Heart right ventricle (tissue), 16 donors: ENCODE measurements at places on chromosomes 5 and 9. TPM values are rescaled to one million over a fixed set of nuclear protein-coding genes. Genes with fewer than 3 reads are reported as not detected.

DNA sequence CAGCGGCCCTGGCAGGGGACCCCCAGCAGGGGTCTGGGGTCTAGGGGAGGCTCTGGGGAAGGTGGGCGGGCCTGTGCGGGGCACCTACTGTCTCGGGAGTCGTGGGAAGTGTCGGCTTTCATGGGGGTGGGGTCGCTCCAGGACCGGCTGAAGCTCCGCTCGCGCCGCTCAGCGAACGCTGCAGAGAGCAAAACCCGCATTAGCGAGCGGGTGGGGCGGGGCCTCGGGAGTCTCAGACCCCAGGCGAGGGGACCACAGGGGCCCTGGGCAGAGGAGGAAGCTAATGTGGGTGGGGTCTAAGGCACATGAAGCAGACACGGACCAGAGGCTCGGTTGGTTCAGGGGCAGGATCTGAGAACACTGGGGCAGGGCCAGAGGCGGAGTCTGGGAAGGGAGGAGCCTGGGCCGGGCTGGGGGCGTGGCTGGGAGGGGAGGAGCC, 5.5 kb downstream of the NSMF start:
- H3K27ac ChIP-seq, result no peak overlapping the region
- H3K27me3 ChIP-seq, result no peaks in the 10 kb centered on the region
- peak; percentile 77 for DNase-seq
- no peaks in the 10 kb centered on the region for H3K36me3 ChIP-seq
- H3K4me3 ChIP-seq, result no peak overlapping the region

DNA sequence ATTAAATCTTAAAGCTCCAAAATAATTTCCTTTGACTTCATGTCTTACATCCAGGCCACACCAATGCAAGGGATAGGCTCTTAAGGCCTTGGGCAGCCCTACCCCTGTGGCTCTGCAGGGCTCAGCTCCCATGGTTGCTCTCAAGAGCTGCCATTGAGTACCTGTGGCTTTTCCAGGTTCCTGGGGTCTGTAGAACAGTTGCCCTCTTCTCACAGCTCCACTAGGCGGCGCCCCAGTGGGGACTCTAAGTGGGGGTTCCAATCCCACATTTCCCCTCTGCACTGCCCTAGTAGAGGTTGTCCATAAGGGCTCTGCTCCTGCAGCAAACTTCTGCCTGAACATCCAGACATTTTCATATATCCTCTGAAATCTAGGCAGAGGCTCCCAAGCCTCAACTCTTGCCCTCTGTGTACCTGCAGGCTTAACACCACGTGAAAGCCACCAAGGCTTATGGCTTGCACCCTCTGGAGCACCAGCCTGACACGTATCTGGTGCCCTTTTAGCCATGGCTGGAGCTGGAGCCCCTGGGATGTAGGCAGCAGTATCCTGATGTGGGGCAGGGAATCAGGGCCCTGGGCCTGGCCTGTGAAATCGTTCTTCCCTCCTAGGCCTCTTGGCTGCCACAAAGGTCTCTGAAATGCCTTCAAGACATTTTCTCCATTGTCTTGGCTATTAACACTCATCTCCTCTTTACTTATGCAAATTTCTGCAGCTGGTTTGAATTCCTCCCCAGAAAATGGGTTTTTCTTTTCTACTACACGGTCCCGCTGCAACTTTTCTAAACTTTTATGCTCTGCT, 185.1 kb downstream of the SMARCA2 start:
- no peaks in the 10 kb centered on the region for H3K4me1 ChIP-seq
- no peak overlapping the region for H3K27ac ChIP-seq
- no peak for DNase-seq
- no peak overlapping the region for H3K4me3 ChIP-seq

- no peak overlapping the region for H3K4me3 ChIP-seq
- DNase-seq, result no peak
- peaks cover 40% of the 10 kb centered on the region for H3K27me3 ChIP-seq
- H3K27ac ChIP-seq, result no peak overlapping the region
- no peaks in the 10 kb centered on the region for H3K4me1 ChIP-seq
Observed at GRCh38 chr5:36060420-36060887, 6.2 kb downstream of the UGT3A2 start.

DNA sequence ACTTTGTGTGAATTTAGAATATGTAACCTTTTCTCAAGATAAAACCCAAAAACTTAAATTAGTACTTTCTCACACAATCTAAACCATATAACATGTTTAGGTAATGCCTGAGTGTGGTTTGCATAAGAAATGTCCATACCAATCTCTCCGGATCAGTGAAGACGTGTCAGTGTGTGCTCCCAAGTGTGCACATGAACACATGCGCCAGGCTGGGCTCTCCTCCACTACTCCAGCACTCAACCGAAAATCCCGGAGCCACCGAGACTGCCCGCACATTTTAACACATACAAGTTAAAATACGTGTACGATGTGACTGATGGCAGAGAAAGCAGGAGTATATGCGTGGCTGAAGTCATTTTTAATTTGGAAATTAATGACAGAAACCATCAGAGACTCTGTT, 658.4 kb downstream of the EFNA5 start:
- H3K4me3 ChIP-seq, result no peak overlapping the region
- no peak overlapping the region for H3K27ac ChIP-seq

DNA sequence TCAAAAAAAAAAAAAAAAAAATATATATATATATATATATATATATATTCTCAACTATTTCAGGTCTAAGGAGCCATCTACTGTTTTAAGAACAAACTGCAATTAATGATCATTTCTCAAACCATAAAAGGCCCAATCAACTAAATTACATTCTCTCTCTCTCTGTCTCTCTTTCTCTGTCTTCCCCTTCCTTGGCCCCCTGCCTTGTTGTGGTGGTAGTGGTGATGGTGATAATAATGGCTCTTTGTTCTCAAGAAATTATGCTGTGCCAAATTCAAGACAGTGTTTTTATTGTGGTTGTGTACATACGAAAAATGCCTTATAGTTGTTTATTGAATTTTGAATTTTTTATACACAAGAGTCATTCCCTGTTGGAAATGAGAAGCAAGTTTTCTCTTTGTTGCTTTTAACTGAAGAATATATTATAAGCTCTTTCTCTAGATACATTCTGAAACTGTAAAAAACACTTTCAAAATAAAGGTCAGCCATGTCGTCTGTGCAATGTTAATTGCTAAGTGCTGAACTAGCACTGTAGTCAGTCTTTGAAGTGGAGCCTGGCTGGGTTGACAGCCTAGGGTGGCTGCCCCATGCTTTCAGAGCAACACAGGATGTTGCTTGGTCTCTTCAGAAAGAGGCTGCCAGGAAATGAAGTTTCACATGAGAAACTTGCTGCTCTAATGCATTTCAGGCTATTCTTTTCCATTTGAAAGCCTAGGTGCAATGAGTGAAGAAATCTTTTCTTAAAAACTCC, 96.0 kb downstream of the HINT1 start:
- no peak for DNase-seq
- no peak overlapping the region for H3K27ac ChIP-seq
- no peaks in the 10 kb centered on the region for H3K4me1 ChIP-seq
- no peaks in the 10 kb centered on the region for H3K36me3 ChIP-seq
- H3K27me3 ChIP-seq, result no peaks in the 10 kb centered on the region

- no peaks in the 10 kb centered on the region for H3K4me1 ChIP-seq
- no peak overlapping the region for H3K27ac ChIP-seq
- H3K36me3 ChIP-seq, result no peaks in the 10 kb centered on the region
- H3K4me3 ChIP-seq, result no peak overlapping the region
- no peaks in the 10 kb centered on the region for H3K27me3 ChIP-seq
- no peak for DNase-seq
Observed at GRCh38 chr5:140391732-140392131, 9.9 kb upstream of the ANKHD1 start.

DNA sequence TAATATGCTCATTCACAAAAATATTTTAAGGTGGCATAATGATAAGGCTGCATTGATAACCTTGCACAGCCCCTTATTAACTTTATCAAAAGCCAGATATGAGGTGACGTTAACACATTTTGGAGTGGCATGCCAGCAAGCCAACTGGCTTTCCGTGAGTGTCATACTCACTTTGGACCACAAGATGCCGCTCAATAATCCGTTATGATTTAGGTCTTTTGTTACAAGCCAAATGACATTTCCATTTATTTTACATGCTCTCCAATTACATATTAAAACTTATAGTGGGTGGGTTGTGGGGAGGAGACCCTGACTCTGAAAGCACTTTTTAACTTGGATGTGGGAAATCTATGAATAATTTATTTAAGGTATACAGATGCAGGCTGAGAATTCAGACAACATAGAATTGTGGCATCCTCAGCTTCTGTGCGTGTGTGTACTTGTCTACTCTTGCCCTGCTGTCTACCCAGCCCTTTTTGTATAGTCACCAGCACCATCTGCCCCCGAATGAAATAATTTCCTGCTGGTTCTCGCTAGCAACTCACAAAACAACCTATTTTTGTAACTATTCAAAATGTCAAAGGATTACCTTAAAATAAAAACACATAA, 305.1 kb downstream of the PSAT1 start:
- no peak overlapping the region for H3K27ac ChIP-seq
- no peak overlapping the region for H3K4me3 ChIP-seq
- no peaks in the 10 kb centered on the region for H3K36me3 ChIP-seq
- no peak for DNase-seq

DNA sequence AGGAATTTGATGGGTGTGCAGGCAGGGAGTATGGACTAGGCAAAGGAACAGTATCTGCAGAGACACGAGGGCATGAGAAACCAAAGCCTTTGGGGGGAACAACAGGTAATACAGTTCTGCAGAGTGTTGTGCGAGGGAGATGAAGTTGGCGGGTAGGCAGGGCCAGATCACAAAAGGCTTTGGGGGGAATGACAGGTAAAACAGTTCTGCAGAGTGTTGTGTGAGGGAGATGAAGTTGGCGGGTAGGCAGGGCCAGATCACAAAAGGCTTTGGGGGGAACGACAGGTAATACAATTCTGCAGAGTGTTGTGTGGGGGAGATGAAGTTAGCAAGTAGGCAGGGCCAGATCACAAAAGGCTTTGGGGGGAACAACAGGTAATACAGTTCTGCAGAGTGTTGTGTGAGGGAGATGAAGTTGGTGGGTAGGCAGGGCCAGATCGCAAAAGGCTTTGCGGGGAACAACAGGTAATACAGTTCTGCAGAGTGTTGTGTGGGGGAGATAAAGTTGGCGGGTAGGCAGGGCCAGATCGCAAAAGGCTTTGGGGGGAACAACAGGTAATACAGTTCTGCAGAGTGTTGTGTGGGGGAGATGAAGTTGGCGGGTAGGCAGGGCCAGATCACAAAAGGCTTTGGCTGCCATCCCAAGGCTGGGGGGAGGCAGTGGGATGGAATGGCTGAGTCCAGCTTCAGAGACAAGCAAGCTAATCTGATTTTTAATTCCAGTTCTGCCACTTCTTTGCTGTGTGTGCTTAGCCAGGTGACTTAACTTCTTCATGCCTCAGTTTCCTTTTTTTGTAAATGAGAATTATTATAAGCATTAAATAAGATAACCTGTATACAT, 33.0 kb downstream of the FRMPD1 start:
- peaks cover 11% of the 10 kb centered on the region for H3K27me3 ChIP-seq
- no peak overlapping the region for H3K27ac ChIP-seq
- no peak overlapping the region for H3K4me3 ChIP-seq
- H3K4me1 ChIP-seq, result no peaks in the 10 kb centered on the region
- no peak for DNase-seq

The ERCC8 gene
- polyA plus RNA-seq, result 4.9 TPM

The DOCK8 gene
- polyA plus RNA-seq, result 0.83 TPM

The INSL4 gene
- not detected for polyA plus RNA-seq

The FLT4 gene
- 10.8 TPM for polyA plus RNA-seq

The PKD2L2 gene
- polyA plus RNA-seq, result not detected

- no peak for DNase-seq
- H3K4me3 ChIP-seq, result no peak overlapping the region
- no peaks in the 10 kb centered on the region for H3K36me3 ChIP-seq
- H3K27ac ChIP-seq, result no peak overlapping the region
Observed at GRCh38 chr5:32790411-32790951, 79.4 kb downstream of the NPR3 start.

DNA sequence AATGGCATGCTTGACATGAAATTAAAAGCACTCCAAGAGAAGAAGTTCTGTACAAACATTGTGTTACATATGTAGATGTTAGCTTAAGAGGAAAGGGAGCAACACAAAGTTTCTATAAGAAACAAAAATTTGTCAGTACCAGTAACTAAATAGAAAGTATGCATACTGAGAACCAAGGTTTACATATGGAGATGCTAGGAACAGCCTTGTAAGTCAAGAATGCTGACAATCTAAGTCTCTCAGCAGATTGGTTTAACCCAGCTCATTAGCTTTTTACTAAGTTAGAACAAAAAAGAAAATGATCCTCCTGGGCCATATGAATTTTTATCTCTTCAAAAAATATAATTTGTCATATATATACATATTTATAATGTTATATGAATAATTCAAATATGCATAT, 2022.1 kb upstream of the ACO1 start:
- H3K27me3 ChIP-seq, result no peaks in the 10 kb centered on the region
- H3K4me3 ChIP-seq, result no peak overlapping the region

GRCh38 chr9:124818431-124819281, 34.6 kb upstream of the WDR38 start:
- H3K4me1 ChIP-seq, result peaks cover 12% of the 10 kb centered on the region
- no peak overlapping the region for H3K27ac ChIP-seq
- no peak for DNase-seq
- H3K4me3 ChIP-seq, result no peak overlapping the region
- H3K27me3 ChIP-seq, result no peaks in the 10 kb centered on the region

DNA sequence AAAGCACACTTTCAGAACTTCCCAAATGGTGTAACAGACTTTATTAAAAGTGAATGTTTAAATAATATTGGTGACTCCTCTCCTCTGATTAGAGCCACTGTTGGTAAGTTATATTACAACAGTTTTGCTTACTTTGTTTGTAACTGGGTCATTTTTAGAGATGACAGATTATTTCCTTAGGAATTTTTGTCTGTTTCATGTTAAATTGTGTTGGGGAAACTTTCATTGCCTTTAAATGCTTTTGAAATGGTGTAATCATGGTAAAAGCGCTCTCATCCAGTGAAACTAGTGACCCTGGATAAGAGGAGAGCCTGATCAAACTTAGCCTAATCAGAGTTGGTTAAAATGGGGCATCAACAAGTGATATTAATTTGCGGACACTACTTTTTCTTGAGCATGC, 39.4 kb downstream of the TNPO1 start:
- H3K27me3 ChIP-seq, result no peaks in the 10 kb centered on the region
- no peak overlapping the region for H3K4me3 ChIP-seq
- peaks cover 93% of the 10 kb centered on the region for H3K36me3 ChIP-seq
- no peak overlapping the region for H3K27ac ChIP-seq

- no peak for DNase-seq
- H3K4me3 ChIP-seq, result no peak overlapping the region
- H3K27ac ChIP-seq, result no peak overlapping the region
- no peaks in the 10 kb centered on the region for H3K36me3 ChIP-seq
- H3K4me1 ChIP-seq, result peaks cover 7% of the 10 kb centered on the region
Observed at GRCh38 chr9:18255747-18256146, 218.2 kb upstream of the ADAMTSL1 start.

GRCh38 chr5:67215519-67216471, 19.2 kb upstream of the CD180 start:
- DNase-seq, result peak; percentile 89
- no peaks in the 10 kb centered on the region for H3K27me3 ChIP-seq
- H3K4me1 ChIP-seq, result peaks cover 23% of the 10 kb centered on the region
- peak overlapping the region; percentile 62 for H3K27ac ChIP-seq
